ENCODE measurements at places on chromosomes 11 and 22.

- DNase-seq = no peak
Measured at GRCh38 chr11:75334402-75334891, 17.0 kb downstream of the ARRB1 start.

DNA sequence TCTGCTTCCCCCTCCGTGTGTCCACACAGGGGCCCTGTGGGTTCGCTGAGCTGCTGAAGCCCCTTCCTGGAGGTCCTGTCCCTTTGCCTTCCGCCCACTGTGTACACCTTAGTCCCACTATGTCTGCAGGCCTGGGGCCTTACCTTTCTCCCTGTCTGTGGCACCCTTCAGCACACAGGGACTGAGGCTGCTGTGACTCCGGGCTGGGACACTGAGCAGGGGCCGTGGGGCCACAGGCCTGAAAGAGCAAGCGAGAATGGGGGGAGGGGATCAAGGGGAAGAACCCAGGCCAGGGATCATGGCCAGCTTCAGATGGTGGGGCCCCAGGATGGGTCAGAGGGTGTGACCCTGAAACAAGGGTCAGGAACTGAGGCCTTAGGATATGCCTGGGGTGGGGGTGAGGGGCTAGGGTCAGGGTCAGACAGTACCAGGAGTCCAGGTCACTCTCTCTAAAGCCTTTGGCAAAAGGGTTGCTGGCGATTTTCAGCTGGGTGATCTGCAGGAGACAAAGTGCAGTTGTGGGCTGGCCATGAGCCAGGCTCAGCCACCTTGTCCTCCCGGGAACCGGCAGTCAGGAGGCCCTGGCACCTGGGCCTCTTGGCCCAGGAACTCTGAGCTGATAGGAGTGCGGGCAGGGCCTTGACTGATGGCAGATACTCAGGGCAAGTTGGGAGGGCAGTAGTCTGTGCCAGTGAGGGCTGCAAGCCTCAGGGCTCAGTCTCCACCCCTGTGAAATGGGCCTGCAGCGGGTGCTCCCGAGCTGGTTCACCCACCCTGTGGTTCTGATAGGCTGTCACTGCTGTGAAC, 2.6 kb upstream of the NUDT8 start:
- no peak for DNase-seq

GRCh38 chr11:7955191-7955590, 10.1 kb downstream of the NLRP10 start:
- DNase-seq = no peak

DNA sequence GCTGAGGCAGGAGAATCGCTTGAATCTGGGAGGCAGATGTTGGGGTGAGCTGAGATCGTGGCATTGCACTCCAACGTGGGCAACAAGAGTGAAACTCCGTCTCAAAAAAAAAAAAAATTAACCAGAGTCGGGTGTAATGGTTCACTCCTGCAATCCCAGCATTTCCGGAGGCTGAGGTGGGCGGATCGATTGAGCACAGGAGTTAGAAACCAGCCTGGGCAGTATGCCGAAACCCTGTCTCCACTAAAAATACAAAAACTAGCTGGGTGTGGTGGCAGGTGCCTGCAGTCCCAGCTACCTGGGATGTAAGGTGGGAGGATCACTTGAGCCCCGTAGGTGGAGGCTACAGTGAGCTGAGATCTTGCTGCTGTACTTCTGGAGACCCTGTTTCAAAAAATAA, 1.5 kb downstream of the RANGAP1 start:
- no peak for DNase-seq

DNA sequence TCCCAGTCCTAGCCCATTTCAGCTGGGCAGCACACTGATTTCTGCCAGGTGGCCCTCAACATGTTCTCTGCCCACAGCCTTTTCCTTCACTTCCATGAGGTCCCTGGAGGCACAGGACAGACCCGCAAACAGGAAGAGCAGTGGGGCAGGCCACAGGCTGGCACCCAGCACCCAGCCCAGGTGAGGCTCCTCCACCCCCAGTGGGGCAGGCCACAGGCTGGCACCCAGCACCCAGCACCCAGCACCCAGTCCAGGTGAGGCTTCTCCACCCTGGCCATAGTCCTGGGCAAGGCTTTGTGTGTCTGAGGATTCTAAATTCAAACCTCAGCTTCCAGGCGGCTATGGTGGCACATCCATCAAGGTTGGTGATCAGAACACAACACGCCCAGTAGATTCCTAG, 1413.0 kb downstream of the BRD1 start:
- DNase-seq = no peak

GRCh38 chr22:32967386-32968101, 90.6 kb downstream of the SYN3 start:
- DNase-seq = no peak

GRCh38 chr11:9379041-9379440, 5.4 kb upstream of the IPO7 start:
- no peak for DNase-seq

- no peak for DNase-seq
Measured at GRCh38 chr22:31212783-31213629, 908 bp downstream of the LIMK2 start.

GRCh38 chr11:48341466-48341865, 16.7 kb downstream of the OR4C3 start:
- DNase-seq = no peak

DNA sequence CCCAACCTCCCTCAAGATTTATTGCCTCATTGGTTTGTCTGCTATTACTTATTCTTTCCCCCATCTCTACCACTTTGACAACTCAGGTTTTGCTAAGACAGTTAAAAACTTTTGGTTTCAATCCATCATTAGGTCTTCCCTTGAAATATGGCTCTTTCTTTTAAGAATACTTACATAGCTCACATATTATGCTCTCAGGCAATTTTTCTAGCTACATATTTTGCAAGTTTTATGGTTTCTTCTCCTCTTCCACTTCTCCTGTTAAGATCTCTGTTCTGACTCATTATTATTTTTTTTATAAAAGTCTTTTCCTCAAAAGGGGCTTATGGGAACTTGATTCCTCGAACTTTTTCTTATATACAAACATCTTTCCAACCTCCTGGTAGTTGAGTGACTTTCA, 192.4 kb upstream of the MPPED2 start:
- DNase-seq = no peak

GRCh38 chr11:130409594-130410388, 18.6 kb downstream of the ADAMTS8 start:
- no peak for DNase-seq

- DNase-seq = no peak
Measured at GRCh38 chr22:32951807-32952153, 106.4 kb downstream of the SYN3 start.

DNA sequence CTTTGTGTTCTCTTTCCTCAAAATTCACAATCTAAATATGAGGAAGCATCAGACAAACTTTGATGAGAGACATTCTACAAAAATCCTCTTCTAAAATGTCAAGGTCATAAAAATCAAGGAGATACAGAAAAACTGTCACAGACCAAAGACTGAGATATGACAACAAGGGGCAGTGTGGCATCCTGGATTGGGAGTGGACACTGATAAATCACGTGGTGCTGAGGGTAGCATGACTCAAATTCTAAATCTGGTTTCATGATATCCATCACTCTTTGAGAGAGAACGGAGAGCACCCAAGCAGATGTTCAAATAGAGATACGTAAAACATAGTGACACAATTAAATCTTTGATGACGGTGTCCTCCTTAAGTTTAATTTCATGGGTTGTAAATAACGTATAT, 13.0 kb upstream of the CARD18 start:
- no peak for DNase-seq

DNA sequence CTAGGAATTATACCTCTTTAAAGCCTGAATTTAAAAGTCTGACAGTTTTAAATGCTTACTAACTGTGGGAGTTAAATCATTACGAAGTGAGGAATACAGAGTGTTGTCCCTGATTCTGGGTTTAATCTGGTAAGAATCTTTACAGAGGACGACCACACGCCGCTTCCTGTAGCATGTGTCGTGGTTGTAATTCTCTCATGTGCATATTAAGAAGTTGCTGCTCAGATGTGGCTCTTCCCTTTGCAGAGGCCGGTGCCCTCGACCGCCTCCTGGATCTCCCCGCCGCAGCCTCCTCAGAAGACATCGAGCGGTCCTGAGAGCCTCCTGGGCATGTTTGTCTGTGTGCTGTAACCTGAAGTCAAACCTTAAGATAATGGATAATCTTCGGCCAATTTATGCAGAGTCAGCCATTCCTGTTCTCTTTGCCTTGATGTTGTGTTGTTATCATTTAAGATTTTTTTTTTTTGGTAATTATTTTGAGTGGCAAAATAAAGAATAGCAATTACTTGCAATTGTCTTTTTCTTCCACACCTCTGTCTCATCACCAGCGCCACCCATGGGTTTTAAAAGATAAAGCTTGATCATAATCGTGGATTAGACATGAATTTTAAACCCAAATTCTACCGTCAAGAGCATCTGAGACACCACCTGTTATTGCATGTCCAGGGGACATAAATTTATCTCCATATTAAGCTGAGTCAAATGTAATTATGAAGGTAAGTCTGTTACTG, 6.5 kb downstream of the GAL start:
- no peak for DNase-seq

DNA sequence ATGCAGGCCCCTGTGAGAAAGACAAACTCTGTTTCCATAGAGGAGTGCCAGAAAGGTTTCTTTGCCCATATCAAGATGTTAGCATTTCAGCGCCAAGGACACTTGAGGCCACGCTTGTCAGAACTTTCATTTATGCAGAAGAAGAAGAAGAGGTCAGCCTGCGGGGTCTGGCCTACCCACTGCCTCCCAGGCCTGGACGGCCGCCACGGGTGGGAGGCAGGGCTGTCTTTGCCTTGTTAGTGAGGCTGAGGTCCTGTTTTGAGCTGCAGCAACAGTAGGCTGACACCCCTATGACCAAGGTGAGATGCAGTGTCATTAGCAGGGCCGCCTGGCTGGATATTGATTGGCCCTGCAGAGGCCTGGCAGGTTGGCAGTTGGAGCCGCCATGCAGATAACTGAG, 183.9 kb downstream of the GRIK4 start:
- no peak for DNase-seq

DNA sequence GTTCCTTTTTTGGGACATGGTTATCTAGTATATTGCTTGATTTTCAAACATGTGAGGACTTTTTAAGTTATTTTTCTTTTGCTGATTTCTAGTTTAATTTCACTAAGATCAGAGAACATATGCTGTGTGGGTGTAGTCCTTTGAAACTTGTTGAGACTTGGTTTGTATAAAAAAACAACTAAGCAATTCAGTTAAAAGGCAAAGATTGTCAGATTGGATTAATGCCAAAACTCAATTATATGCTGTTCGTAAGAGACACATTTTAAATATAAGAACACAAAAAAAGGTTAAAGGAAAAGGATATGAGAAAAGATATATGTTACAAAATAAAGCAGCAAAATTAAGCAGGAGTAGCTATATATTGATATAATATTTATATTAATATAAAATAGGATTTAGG, 17.8 kb upstream of the RRM1 start:
- no peak for DNase-seq

GRCh38 chr11:132960273-132961078, 571.8 kb downstream of the OPCML start:
- DNase-seq = no peak

All from GM06990 (cell line).